Thyroid gland (tissue), 4 donors: ENCODE measurements at places on chromosomes 1 and 21. TPM values are rescaled to one million over a fixed set of nuclear protein-coding genes. Genes with fewer than 3 reads are reported as not detected.

DNA sequence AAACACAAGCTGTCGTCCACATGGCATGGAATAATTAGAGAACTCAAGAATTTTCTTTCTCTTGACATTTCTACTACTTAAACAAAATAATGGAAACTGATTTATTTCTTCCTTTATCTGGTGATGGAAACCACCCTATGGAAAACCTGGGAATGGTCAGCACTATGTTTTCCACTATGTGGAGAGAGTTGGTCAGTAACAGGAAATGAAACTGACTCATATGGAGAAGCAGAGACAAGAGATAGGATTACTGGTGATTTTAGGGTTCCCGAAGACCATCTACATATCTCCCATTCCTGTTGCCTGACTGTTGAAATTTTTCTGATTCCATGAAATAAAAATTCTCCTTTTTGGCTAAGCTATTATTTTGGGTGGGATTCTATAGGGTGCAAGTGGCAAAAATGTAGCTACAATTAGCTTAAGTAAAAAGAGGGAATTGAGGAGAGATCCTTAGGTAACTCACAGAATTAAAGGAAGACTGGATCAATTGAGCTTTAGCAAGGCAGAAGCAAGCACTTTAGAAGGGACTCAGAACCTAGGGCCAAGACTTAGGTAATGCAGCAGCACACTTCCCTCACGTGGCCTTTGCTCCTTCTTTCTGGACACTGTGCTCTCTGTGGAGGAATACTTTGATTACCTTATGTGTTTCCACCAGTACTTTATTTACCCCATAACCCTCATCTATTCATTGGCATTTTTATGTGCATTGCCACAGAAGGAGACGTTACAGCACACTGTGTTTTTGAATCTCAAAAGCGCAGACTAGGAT is 89.6 kb downstream of the LEPR start:
- H3K36me3 ChIP-seq: no peaks in the 10 kb centered on the region
- DNase-seq: no peak
- no peaks in the 10 kb centered on the region for H3K4me1 ChIP-seq
- H3K27ac ChIP-seq: no peak overlapping the region
- no peak overlapping the region for H3K4me3 ChIP-seq

- DNase-seq: peak; percentile 32
- H3K36me3 ChIP-seq: no peaks in the 10 kb centered on the region
- H3K27ac ChIP-seq: peak overlapping the region; percentile 88
- H3K4me1 ChIP-seq: peaks cover 35% of the 10 kb centered on the region
- no peaks in the 10 kb centered on the region for H3K27me3 ChIP-seq
- peak overlapping the region; percentile 68 for H3K4me3 ChIP-seq
These were observed 1.3 kb upstream of the GNB1 start for GRCh38 chr1:1892079-1892762.

DNA sequence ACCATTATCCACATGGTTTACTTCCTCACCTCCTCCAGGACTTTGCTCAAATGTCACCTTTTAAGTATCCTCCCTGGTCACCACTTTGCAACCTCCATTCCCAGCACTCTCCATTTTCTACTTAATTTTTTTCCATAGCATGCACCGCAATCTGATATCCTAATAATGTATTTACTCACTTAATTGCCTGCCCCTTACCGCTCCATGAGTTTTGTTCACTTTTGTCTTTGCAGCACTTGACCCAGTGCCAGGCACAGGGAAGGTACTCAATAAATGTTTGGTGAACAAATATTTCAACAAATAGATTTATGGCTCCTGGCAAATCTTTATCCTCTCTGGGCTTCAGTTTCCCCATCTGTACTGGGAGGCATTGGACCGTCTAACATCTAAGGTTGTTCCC is 53.6 kb downstream of the UBE2T start:
- no peaks in the 10 kb centered on the region for H3K36me3 ChIP-seq
- H3K4me3 ChIP-seq: no peak overlapping the region
- DNase-seq: no peak
- no peaks in the 10 kb centered on the region for H3K4me1 ChIP-seq

DNA sequence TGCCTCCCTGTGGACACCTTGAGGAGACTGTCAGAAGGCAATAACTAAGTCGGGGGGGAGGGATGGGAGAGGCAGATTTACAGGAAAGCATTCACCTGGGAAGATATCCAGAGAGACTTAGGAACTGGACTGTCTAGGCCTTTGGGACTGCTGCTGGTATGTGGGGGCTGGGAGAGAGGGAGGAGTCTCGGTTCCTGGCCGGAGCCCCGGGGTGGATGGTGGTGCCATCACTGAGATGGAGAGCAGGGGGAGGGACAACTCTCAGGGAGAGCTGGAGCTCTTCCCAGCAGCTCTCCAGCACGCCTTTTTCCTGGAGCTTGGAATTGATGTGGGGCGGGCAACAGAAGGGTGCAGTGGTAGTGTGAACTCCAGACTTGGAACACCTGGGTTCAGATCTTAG is 22.1 kb downstream of the PTPRF start:
- H3K36me3 ChIP-seq: no peaks in the 10 kb centered on the region
- peak overlapping the region; percentile 81 for H3K27ac ChIP-seq
- peaks cover 71% of the 10 kb centered on the region for H3K4me1 ChIP-seq

- no peaks in the 10 kb centered on the region for H3K36me3 ChIP-seq
- no peaks in the 10 kb centered on the region for H3K27me3 ChIP-seq
- H3K27ac ChIP-seq: no peak overlapping the region
- H3K4me1 ChIP-seq: peaks cover 25% of the 10 kb centered on the region
- DNase-seq: peak; percentile 35
- no peak overlapping the region for H3K4me3 ChIP-seq
These were observed 89.6 kb downstream of the RERE start for GRCh38 chr1:8727809-8728213.

The BMP8A gene
- total RNA-seq: 337 TPM

The NR5A2 gene
- 1.5 TPM for total RNA-seq
